ENCODE measurements at places on chromosomes 3 and 15.

GRCh38 chr3:111809186-111809585, 49.9 kb upstream of the PHLDB2 start:
- DNase-seq: no peak

GRCh38 chr15:99409097-99409473, 156.7 kb upstream of the MEF2A start:
- DNase-seq: no peak

- no peak for DNase-seq
These were observed 59.7 kb downstream of the ADAMTS7 start for GRCh38 chr15:78751602-78751979.

DNA sequence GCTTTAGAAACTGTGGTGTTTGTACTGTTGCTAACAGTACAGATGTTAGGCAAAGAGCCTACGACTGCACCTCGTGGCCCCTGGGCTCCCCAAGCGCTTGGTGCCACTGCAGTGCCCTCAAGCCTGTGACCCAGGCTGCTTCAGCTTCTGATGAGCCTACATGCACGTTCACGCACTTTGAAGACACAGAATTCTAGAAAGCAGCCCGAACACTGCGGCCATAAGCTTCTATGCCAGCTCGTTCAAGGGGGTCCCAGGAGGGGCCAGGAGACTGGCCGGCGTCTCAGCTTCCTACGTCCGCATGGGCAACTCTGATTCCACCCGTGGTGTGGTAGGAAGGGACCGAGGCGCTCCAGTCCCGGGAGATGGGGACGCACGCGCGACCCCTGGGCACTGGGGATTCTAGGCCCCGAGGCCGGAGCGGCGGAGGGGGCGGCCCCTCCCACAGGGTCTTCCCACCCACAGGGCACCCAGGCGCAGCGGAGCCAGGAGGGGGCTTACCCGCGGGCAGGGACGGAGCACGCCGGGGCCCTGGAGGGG, 653 bp downstream of the MYO5C start:
- no peak for DNase-seq

- peak; percentile 92 for DNase-seq
These were observed 11.8 kb downstream of the ANAPC13 start for GRCh38 chr3:134473868-134474546.

DNA sequence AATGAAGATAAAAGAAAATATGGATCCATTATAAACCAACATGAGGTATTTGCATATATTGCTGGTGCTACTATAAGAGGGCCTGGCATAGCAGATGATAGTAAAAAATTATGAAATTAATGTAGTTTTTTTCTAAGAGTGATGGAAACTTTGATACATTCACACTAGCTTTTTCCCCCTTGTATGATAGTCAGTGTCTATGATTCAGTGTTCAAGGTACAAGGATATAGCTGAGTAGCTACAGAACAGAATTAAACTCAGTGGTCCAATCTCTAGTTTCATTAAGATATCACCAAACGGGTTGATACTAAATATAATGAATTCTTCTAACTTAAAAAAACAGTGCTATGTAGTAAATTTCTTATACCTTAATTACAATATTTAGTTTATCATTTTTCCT, 49.9 kb upstream of the XRN1 start:
- DNase-seq: no peak

DNA sequence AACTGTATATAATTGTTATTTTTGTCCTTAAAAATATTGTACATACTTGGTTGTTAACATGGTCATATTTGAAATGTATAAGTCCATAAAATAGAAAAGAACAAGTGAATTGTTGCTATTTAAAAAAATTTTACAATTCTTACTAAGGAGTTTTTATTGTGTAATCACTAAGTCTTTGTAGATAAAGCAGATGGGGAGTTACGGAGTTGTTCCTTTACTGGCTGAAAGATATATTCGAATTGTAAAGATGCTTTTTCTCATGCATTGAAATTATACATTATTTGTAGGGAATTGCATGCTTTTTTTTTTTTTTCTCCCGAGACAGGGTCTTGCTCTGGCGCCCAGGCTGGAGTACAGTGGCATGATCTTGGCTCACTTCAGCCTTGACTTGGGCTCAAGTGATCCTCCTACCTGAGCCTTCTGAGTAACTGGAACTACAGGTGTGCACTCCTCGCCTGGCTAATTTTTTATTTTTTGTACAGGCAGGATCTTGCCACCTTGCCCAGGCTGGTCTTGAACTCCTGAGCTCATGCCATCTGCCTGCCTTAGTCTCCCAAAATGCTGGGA, 10.7 kb downstream of the NFKBIZ start:
- DNase-seq: no peak

DNA sequence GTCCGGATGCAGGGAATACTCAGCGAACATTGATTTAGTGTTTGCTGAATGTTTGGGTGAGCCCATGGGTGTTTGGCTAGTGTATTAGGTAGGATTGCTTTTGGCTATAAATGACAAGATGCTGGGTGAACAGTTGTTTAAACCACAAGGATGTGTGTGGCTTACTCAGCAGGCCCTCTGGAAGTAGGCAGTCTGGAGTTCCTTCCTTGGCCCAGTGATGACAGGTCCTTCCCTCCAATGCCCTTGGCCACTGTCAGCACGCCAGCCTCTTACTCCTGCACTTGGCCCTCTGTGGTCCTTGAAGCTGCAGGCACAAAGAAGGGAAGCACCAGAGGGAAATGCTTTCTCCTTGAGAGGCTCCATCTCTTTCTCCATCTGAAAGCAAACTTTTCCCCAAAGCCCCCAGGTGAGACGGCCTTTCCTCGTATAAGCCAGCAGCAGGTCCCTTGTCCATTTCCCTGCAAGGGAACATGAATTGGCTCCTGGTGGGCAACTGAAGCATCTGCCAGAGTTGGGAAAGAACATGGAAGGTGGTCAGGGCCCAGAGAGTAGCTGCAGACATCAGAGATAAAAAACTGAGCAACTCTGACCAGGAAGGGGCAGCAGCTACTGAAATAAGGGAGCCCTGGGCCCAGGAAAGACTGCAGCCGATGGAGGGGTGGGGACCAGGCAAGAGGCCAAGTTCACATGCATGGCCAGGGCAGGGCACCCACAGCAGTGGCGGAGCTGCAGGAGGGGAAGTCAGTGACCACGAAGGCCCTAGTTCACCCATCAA, 105.0 kb downstream of the TPRA1 start:
- DNase-seq: no peak

GRCh38 chr3:40780291-40780924, 255.6 kb downstream of the ZNF621 start:
- DNase-seq: peak; percentile 65

- no peak for DNase-seq
These were observed at the start of gene CCR4 for GRCh38 chr3:32951410-32951811. CCR4 (plus strand) TSS chr3:32951644; CDS start chr3:32953423, 1,779 bp downstream.

DNA sequence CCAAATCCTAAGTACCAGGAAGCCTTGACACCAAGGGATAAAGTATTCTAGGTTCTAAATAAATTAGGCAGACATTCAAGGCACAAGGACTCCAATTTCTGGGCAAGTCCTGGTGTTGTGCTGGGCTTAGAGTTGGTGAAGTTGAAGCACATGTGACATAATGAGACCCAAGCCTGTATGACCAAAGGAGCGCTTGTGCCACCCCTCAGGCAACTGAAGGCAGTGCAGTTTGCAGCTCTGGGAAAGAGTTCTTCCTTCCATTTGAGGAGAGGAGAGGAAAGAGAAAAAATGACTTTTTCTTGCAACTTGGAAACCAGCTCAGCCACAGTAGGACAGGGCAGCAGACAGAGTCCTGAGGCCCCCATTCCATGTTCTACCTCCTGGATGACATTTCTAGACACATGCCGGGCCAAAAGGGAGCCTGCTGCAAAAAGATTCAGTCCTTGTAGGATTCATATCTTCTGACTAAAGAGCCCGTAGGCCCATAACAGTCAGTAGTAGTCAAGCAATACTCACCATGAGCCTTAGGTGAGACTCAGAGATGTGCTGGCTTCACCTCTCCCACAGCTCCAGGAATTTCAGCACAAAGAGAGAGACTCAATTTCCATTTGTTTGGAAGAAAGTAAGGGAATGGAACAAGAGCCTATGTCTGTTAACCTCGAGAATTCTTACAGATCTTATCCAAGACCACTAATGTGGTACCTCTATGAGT, 588.8 kb upstream of the BCHE start:
- DNase-seq: no peak

DNA sequence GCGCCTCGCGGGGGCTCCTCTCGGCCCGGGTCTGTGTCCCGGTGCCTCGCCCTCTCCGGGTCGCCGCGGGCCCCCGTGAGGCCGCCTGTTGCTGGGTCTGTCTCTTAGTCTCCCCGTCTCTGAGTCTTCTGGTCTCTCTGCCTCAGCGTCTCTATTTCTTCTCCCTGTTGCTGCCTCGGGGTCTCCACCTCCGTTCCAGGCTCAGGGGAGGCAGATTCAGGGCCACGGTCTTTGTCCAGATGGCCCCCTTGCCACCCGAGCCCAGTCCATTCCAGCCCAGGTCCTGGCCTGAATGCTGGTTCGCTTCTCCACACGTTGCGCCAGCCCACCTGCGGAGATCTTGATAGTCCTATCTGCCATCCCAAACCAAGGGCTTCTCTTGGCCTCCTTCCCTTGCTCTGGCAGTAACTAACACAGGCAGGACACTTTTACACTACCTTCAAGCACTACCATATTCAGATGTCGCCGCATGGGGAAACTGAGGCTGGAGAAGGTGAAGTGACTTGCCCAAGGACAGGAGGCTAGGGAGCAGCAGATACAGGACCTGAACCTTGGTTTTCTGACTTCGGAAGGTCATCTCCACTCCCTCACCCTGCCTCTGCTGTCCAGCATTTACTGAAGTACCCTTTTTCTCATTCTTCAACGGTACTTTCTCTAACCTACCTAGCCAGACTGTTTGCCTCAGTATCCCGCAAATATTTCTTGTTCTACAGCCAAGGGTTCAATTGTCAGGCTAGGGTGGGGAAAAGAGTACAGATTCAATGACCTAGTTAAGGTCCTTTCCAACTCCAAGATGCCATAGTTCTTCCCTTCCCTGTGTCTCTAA, 616 bp upstream of the IGDCC4 start:
- no peak for DNase-seq

GRCh38 chr3:31890007-31890406, 91.1 kb downstream of the OSBPL10 start:
- no peak for DNase-seq

GRCh38 chr3:115217678-115218451, 70.8 kb upstream of the ZBTB20 start:
- DNase-seq: peak; percentile 55

DNA sequence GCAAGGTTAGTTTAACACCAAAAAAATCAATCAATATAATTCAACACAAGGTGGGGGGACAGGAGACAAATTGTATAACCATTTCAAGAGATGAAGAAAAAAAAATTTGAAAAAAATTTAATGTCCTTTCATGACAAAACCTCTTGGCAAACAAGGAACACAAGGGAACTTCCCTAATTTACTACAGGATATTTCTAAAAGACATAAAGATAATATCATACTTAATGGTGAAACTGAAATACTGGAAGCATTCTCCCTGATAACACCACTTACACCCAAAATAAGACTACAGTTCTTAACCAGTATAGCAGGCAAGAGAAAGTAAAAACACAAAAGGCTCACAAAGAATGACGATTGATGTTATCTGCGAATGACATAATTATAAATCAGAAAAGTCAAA, 44.7 kb downstream of the IFT57 start:
- DNase-seq: no peak

GRCh38 chr15:49152552-49153312, 2.7 kb downstream of the COPS2 start:
- DNase-seq: no peak

- no peak for DNase-seq
These were observed 76.3 kb downstream of the CACNA1D start for GRCh38 chr3:53570709-53571108.

DNA sequence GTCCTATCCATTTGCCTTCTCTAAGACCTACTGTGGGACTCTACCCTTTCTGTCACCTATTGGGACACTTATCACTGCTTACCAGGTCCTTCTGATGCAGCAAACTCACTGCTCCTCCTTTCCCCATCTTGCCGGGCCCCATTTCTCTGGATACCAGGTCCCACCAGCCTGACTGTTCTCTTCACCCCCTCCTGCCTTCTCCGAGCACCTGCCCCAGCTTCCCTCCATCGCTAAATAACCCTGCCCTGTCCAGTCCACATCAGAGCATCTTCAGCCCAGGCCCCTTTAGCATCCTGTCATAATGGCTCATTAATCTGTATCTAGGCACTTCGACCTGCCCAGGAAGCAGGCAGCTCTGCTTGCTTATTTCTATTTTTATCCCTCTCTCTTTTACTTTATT, 74.7 kb downstream of the CRYGS start:
- no peak for DNase-seq

GRCh38 chr3:151210676-151211381, 7.8 kb upstream of the GPR171 start:
- no peak for DNase-seq

DNA sequence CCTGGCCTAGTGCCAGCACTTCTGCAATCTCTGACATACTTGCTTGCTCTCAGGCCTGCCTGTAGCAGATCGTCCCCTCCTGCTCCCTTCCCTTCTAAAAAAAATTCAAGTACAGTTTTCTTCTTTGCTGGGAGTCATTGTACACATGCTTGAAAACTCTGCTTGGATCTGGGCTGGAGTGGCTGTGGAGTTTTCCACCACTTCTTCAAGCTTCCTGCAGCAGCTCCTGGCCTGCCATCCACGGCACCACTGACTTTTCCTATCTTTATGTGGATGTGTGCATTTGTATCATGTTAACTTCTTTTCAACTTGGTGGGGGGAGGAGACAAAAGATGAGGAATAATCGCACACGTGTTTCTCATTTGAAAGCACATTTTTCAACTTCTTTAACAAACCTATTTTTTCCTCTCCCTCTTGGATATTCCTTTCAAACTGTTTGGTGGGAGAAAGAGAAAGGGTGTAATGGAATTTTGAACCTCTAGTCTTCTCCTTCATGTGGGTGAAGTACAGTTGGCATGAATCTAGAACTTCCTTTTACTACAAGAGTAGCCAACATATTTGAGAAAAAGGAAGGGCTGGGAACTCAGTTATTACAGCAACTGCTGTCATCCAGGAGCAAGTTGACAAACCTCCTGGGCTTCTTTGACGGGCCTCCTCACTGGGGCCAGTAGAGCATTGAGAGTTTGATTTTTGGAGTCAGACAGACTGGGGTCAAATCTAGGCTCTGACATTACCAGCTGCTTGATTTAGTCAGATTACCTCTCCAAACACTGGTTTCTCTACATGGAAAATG, 61.2 kb upstream of the LRTM1 start:
- no peak for DNase-seq
